Pulmonary artery endothelial cell (primary cell): ENCODE measurements at places on chromosomes 1 and 21.

GRCh38 chr21:33642896-33643657 is 776 bp downstream of the ITSN1 start:
- DNase-seq: no peak

- no peak for DNase-seq
Measured at GRCh38 chr1:21216835-21217811, 40.4 kb upstream of the EIF4G3 start.

GRCh38 chr21:34073749-34074282 is 438 bp downstream of the MRPS6 start:
- no peak for DNase-seq

- no peak for DNase-seq
Measured at GRCh38 chr1:248739572-248740205, 15.9 kb downstream of the LYPD8 start.

- no peak for DNase-seq
Measured at GRCh38 chr1:159040893-159041724, 31.4 kb downstream of the IFI16 start.

GRCh38 chr1:94326329-94326728 is 88.9 kb upstream of the ARHGAP29 start:
- no peak for DNase-seq

DNA sequence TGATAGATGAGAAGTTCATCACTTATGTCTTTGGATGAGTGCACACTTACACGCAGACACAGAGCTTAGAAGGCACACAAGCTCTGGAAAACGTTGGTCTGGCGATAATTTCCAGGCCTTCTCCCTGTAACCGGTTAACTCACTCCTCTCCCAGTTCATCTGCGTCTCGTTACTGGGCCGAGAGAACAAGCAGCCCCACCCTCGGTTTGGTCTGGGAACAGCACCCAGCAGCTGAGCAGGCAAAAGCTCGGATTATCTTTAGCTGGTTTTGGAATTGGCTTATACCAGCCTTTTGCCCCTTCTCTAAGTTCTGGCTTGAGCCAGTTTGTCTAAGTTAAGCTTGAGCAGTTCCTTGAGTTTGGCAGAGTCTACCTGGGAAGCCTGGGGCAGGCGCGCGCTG is 27.3 kb upstream of the COL6A1 start:
- DNase-seq: no peak

- DNase-seq: no peak
Measured at GRCh38 chr1:148160343-148161052, 8.4 kb upstream of the NBPF11 start.

DNA sequence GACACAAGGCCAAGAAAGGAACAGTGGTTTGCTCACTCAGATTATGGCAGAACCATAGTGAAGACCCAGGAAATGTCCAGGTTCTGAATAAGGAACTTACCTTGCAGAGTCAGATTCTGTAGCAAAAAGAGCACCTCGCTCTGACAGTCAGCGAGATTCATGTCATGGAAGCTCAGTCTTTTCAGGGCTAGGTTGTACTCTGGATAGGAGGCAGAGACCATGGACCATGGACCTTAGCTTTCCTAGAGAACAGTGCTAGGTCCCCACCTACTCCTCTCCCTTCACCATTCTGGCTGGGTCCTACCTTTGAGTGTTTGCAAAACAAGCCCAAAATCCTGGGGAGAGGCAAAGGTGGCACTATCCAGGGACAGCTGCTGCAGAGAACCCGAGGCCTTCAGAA is 23.3 kb downstream of the LRRC41 start:
- no peak for DNase-seq

DNA sequence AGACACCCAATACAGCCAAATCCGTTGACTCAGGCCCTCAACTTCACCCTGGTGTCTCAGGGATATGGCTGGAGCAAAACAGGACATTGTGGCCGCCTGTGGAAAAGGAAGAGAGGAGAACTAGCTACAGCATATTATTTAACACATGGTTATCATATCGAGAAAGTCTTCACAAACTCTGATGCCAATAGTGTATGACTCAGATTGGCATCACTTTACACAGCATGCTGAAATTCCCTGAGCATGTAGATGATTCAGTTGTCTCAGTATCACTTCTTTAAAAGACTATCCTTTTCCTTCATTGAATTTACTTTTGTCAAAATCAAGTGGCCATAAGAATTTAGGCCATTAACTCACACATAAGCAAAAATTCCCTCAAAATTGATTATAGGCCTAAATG is 20.1 kb downstream of the HSD3B2 start:
- no peak for DNase-seq

DNA sequence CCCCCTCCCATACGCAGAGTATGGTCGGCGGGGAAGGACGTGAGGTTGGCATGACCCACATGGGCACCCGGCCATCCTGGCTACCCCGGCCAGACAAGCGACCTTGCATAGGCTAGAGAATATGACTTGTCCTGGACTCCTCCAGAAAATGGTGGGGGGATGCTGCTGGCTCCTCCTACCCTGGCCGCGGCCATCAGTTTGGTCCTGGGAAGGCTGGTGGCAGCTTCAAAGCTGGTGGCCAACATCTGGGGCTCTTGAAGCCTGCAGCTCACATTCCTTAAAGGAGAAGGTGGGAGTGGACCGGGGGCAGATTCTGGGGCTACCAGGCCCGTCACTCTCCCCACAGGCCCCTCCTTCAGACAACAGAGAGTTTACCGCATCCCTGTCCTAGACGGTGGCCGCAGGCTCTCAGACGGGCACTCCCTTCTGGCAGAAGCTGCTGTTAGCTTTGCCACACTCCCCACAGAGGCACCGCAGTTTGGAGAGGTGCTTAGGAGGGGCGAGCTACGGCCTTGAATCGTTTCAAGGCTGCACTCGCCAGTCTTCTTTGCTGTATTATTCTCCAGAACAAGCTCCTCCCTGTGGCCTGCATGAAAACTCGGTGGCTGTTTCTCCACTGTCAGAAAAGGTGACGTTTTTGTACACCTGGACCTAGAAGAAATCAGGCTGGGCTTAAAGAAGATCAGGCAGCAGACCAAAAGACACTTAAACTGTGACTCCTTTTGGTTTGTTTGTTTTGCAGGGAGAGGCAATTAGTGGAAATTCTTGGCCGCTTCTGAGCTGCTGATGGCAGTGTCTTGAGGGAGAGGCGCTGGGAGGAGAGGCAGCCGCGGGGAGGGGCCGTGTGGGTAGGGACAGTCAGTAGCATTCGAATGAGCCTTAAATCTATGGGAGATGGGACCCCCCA is 68.0 kb downstream of the RUNX3 start:
- DNase-seq: no peak

DNA sequence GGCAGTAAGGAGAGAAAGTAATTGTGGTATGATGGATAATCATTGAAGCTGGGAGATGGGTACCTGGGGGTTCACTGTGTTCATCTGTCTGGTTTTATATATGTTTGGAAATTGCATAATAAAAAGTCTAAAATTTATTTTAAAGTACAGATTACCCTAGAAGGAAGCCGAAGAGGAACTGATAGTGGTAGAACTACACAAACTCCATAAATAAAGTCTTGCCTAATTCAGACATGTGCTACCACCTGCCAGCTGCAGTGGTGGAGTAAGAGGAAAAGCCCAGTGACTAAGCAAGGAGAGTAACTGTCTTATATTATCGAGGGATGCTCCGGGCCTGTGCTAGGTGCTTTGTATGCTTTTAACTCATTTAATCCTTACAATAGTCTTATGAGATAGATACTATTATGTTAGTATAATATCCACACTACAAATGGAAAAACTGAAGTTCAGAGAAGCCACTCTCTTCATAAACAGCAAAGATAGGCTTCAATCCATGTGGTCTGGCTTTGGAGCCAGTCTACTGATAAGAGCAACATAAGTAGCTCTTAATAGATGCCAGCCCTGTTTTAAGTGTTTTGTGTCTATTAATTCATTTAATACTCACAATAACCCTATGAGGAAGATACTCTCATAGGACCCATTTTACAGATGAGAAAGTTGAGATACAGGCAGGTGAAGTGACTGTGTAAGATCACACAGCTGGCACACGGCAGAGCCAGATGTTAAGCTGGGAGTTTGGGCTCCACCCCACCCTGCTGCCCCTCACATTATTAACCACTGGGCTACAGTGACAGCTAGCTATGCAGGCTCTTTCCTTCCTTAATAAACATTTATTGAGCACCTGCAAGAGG is 56.8 kb upstream of the HNRNPU start:
- DNase-seq: no peak

- no peak for DNase-seq
Measured at GRCh38 chr1:156705321-156705917, at the start of gene CRABP2. TSS of gene CRABP2 (minus strand) at chr1:156705583. CDS start at chr1:156705446, 137 bp downstream.

GRCh38 chr1:109615879-109616278 is 3.5 kb downstream of the GNAT2 start:
- DNase-seq: peak; percentile 62

DNA sequence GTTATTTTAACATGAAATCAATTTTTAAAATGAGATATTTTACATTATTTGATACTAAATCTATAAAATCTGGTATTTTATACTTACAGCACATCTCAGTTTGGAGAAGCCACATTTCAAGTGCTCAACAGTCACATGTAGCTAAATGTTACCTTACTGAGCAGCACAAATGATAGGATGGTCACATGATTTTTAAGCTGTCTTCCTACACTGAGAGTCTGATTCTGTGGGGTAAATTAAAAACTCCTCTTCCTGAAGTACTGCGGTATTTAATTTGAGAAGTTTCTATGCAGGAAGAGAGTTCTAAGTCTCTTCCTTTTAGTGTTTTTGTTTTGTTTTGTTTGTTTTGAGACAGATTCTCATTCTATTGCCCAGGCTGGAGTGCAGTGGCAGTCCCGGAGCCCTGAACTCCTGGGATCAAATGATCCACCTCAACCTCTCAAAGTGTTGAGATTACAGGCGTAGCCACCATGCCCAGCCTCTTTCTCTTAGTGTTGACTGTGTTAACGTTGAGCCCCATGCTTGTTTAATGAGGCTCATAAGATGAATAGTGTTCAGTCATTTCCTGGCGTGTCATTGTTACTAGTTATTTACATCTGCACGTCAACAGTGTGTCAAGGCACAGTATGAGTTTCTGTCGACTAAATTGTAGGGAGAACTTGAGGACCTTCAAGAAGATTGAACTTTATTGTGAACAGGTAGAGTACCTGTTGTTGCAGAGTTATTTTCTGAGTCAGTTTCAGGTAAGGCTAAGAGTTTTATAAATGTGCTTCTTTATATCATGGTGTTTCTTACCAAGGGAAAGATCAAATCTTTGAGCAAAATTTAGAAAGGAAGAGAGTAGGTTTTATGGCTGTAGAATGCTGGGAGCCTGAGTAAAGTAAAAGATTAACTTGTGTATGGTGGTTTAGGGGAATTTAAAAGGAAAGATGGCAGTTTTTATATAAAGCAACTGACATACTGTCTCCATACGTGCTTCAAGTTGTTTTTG is 3.3 kb downstream of the CNST start:
- peak; percentile 81 for DNase-seq

DNA sequence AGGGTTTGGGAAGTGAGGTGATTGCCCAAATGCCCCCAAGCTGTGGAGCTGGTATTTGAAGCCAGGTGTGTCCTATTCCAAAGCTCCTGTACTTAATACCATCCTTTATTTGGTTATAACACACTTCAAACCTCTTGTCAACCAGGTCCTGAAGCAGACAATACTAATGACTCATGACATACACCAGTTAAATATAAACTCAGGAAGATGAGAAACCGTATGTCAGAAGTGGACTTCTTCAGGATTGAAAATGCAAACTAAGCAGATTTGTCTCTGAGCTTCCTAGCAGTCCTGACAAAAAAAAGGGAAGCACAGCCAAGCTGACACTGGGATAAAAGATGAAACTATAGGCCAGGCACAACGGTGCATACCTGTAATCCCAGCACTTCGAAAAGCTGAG is 70.6 kb downstream of the ALPL start:
- no peak for DNase-seq
